HepG2 (cell line): ENCODE measurements at places on chromosomes 12 and 14.
A peak's percentile ranks its signal among the peaks of the same experiment; 100 is the strongest.

DNA sequence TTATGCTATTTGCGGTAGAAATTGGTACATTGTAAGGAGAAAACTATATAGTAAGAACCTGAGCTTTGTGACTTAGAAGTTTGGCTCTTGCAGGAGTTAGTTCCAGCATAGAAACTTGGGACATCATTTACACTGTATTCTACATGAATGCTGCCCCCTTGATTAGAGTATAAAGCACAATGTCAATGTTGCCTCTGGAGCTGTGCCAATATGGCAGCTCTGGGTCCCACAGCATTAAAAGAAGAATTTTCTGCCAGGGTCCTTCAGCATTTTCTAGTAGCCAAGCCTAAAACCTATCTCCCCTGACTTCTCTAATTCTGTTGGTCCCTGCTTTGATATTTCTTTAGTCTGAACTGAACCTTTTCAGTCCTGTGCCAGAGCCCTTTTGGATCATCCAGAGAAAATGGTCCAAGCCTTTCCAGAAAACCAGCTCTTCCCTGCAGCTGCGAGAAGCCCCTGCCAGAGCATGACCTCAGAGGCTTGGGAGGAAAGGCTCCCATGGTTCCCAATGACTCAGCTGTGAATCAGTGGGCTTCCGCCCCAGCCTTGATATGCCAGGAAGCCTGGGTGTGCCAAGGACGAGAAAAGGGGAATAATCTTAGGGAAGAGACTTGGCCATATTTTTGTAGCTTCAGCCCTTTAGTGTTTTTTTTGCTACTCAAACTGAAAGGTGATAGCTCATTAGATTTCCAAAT lies 43.2 kb downstream of the PLEKHG7 start:
- no peak for DNase-seq

DNA sequence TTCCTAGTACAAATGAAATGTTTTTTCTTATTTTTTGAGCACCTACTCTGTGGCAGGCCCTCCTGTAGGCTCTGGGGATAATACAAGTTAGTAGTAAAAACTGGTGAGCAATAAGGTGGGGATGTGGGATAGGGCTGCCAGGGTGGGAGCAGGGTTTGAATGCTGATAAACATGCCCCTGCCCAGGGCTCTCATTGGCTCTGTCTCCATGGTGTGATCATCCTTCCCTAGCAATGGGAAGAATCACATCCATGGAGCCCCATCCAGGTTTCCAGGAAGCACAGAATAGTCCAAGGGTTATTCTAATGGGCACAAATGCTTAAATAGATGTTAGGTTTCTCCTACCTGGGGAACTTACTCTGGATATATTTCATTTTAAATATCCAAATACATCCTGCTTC lies 45.5 kb downstream of the GIT2 start:
- DNase-seq: no peak

GRCh38 chr12:114697243-114697716 lies 13.3 kb upstream of the TBX3 start:
- no peak for DNase-seq

DNA sequence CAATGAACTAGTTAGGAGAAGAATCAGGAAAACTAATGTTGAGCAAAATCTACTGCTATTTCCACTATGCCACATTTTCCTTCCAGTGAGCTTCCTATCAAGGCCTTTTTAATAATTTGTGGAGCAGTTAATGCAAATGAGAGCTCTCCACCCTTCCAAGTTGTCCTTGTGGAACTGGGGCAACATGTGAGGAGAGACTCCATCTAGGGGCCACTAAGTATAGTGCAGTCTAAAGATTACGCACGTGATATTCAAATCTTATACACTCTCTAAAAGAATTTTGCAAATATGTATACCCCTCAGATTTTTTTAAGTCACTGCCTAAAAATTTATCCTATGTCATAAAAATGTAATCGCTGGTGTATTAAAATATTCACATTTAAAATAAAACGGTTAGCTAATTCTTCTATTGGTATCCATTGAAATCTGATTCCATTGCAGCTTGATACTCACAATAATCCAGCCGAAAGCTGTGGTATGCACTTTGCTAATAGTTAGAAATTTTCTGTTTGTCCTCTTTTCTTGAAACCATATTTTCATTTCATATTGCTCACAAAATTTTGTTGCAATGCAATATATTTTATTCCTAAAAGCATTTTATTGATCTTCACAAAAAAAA lies 100.1 kb downstream of the PAH start:
- peak; percentile 24 for DNase-seq

DNA sequence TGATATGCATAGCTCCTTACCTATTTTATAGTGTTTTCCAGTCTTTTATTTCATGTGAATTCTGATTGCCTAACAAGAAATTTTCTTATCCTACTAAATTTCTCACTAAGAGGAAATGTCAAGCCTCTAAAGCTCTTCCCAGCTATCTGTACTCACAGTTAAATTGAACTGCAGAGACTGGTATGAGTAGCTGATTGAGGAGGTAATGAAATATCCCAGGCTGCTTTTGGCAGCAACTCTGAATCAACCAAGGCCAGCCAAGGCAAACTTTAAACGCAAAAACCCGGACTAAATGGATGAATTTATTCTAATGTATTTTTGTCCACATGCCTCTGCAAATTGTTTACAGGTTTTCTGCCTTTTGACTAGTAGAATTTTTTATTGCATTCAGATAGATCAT lies 119.1 kb upstream of the PMCH start:
- no peak for DNase-seq

DNA sequence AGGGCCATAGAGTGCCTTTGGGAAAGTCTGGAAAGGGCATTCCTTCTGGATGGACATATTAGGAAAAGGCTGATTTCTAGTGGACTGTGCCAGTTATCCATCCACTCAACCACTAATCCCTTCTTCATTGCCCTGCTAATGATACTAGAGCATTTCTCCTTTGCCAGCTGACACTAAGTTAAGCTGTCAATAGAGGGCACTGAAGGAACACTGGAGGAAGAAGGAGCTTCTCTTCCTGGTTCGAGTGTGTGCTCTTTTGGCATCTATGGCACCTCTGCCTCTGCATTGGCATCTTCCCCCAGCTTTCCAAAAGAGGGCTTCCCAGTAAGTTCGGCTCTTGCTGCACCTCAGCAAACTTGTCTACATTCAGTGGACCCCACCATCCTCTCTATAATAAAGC lies 165.4 kb downstream of the DERA start:
- DNase-seq: peak; percentile 44

- DNase-seq: peak; percentile 10
Measured at GRCh38 chr12:65430571-65431306, 152.3 kb downstream of the MSRB3 start.

DNA sequence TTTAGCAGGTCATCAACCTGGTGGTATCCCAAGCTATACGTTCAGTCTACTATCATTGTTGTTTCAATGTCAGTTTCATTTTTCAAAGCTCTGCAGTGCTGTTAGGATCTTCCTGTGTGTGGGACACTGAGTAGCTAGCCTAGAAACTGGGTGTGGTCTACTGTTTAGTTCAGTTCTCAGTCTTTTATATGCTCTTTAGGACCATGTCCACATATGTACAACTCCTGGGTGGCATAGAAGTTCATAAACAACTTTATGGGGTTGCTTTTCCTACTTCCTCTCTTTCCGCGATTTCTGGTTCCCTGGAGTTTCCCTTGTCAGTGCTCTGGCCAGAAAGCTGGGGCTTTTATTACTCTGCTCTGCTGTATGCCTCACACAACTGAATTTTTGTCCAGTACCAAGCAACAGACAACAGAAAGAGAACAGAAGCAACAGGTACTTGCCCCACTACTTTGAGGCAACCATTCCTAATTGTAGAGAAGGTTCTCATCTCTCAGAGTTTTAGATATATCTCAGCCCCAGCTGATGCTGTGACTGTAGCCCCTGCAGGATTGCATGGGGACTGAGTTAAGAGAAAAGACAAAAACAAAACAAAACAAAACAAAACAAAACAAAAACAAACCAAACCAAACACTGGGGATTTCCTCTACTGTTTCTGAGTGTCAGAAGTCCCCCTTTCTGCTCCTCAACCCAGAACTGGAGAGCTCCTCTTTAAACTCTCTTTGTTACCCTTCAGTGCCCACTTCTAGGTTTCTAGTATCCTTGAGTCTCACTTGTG lies 30.3 kb downstream of the MIS18BP1 start:
- no peak for DNase-seq

- no peak for DNase-seq
Measured at GRCh38 chr14:73027546-73027945, 640 bp upstream of the ZFYVE1 start.

DNA sequence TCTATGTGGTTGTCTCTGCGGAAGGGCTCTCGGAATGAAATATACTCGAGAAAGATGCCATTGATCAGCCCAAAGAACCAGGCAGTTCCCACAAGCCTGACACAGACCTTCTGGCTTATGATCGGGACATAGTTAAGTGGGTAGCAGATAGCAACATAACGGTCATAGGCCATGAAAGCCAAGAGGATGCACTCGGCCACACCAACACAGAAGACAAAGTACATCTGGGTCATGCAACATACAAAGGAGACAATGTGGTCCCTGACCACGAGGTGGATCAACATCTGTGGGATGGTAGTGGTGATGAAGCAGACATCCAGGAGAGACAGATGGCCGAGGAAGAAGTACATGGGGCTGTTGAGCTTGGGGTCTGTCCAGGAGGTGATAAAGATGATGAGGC lies 326 bp downstream of the OR10AD1 start:
- DNase-seq: no peak

DNA sequence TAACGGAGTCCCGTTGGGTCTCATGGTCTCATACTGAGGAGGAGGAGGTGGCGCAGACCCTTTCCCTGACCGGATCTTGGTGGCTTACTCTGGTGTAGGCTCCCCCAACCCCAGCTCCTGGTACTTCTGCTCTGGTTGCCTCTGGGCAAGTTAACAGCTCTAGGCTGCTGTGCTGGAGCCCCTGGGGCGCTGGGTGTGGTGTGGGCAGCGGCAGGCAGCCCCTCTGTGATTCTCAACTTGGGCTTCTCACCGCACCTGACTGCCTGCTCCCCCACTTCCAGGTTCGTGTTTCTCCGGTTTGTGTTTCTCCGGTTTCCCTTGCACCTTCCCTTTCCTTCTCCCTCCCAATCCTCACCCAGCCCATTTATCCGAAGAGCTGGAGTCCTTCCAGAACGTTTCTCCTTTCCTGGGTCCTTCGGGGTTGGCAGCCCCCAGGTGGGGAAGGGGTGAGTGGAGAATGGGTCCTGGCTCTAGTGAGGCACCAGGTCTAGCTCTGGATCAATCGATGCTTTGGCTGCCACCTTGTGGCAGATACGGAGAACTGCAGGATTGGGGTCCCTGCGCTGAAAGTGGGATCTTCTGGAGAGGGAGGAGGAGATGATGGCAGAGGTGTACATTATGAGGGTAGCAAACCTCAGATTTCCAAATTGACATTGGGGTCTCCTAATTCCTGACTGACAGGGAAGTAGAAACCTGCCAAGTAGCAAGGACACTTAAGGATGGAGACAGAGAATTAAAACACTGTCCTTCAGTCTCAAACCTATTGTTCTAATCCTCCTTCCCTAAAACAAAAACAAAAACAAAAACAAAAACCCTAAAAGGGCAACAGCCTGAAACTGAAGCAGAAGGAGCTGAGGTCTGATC lies 8.3 kb downstream of the CISTR start:
- DNase-seq: peak; percentile 56

DNA sequence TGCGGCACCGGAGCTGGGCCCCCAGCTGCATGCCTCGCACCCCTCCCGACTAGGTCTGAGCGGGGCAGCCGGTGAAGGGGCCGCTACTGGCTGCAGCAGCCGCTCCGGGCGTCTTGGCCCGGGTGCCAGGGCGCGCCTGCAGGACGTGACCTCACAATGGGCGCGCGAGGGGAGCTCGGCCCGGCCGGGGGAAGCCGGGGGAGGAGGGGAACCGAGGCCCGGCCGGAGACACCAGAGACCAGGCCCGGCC lies 353 bp downstream of the BAG5 start:
- DNase-seq: no peak

DNA sequence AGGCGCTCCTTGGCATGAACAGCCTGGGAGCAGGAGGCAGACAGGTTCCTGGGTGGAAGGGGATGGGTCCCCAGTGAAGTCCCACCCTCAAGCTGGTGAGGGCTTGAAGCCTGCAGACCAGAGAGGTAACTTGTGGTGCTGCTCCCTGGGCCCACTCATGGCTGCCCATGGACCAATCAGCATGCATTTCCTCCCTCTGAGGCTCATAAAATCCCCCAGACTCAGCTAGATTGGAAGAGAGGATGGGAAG lies 50.2 kb downstream of the A2M start:
- DNase-seq: peak; percentile 11

GRCh38 chr12:108112832-108113556 lies 16.1 kb upstream of the WSCD2 start:
- no peak for DNase-seq

- DNase-seq: peak; percentile 75
Measured at GRCh38 chr14:31967669-31967975, 109.5 kb upstream of the ARHGAP5 start.

GRCh38 chr14:55190906-55191202 lies 531 bp downstream of the DLGAP5 start:
- no peak for DNase-seq

DNA sequence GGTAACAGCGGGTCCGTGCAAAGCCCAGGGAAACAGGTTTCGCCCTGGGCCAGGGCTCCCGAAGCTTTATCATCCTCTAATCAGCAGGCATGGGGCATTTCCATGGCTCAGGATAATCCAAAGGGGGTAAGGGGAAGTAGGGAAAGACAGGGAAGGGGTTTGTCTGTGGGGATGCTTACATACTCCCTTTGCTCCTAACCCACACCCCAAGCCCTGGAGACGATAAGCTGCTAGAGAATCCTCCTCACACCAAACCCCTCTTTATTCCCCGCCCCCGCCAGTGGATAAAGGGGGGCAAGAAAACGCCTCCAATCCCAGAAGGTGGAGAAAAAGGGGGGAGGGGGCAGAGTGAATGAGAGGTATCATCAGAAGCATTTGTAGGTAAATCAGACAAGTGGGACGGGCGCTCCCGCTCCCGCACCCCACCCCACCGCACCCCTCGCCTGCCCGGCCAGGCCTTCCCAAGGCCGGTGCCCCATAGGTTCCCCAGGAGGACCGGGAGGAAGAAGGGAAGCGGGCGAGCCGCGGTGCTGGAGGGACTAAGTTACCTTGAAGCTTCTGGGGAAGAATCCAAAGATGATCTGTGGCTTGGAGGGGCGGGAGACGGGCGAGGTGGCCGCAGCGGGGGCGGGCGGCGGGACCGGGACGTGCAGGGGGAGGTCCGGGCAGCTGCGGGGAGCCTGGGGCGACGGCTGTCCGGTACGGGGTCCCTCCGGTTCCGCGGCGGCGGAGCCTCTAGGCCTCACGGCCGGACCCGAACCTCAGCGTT lies 762 bp downstream of the PPP2R5E start:
- DNase-seq: no peak

GRCh38 chr14:75493592-75494087 lies 28.6 kb upstream of the BATF start:
- no peak for DNase-seq

GRCh38 chr14:55249423-55249822 lies 21.8 kb upstream of the FBXO34 start:
- DNase-seq: no peak

GRCh38 chr14:61033855-61034254 lies 52.8 kb downstream of the SLC38A6 start:
- DNase-seq: no peak
